ENCODE measurements at places on chromosomes 5 and 9.
A peak's percentile ranks its signal among the peaks of the same experiment; 100 is the strongest.

DNA sequence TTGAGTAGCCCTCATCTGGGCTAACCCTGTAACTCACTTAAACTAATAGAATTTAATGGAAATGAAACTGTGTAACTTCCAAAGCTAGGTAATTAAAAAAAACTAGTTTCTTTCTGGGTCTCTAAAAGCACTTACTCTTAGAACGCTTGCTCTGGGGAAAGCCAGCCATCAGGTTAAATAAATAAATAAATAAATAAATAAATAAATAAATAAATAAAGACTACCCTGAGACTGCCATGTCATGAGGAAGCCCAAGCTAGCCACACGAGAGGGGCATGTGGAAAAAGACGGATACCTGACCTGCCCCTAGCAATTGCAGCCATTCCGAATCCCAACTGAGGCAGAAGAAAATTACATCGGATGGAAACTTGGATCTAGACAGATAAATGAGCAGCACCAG lies 51.3 kb upstream of the FER start:
- no peak for DNase-seq

GRCh38 chr5:33346534-33346933 lies 94.2 kb upstream of the TARS1 start:
- DNase-seq: no peak

GRCh38 chr9:112696461-112696860 lies 21.5 kb downstream of the INIP start:
- DNase-seq: no peak

DNA sequence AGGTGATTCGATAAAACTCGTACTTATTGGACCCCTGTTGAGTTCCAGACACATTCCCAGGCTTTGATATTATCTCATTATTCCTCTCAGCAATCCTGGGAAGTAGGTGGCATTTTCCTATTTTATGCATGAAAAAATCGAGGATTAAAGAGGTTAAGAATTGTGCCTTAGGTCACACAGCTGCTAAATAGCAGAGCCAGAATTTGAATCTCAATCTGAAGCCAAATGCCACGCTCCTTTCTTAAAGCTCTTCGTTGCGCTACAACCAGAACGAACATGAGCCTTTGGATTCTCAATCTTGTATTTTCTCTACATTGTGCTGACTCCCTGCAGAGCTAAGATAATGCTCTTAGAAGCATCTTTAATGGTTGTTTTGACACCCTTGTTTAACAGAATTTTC lies 527.8 kb upstream of the TLE4 start:
- no peak for DNase-seq

GRCh38 chr9:68905129-68905528 lies 108.8 kb downstream of the PRKACG start:
- DNase-seq: no peak

DNA sequence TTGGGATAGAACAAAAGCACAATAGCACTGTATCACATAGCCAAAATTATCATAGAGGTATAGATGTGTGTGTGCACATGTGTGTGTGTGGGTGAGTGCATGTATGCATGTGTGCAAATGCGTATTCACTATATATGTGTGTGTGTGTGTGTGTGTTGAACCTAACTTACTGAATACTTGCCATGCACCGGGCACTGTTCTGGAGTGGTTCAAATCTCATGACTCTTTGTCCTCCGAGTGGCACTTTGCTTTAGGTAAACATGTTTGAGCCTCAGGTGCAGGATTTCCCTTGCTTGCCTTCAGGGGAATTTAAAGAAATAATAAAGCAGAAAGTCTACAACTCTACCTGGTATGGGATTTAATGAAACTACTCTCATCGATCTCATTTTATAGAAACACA lies 183.5 kb upstream of the GDNF start:
- DNase-seq: no peak

DNA sequence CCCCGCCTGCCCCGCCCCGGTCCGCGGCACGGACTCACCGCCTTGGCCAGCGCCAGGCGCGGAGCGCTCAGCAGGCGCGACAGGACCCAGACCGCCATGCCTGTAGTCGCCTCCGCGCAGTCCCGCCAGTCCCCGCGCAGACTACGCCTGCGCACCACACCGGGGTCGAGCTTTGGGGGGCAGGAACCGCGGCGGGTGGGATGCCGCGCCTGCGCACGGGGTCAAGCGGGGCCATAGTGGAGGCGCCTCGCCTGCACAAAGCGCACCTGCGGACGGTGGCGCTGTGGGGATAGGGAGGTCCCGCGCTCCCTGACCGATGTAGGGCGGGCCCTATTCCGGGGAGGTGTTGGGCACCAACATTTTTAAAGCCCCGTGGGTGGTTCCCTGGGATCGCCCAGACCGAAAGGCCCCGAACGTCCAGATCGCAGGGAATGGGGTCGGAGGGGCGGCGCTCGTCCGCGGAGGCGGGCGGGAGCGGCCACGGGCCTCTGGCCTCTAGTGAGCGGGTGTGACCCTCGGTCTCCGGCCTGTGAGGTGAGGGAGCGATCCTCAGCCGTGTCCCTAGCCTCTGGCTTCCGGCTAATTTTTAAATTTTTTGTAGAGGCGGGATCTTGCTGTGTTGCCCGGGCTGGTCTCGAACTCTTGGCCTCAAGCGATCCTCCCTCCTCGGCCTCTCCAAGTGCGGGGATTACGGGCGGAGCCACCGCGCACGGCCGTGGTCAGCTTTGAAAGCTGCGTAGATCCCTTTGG lies 70.8 kb upstream of the LPCAT1 start:
- DNase-seq: peak; percentile 77

- DNase-seq: peak; percentile 79
These were observed 64.0 kb upstream of the FYB1 start for GRCh38 chr5:39283231-39283818.

GRCh38 chr5:655406-655805 lies 37.7 kb downstream of the TPPP start:
- DNase-seq: no peak

GRCh38 chr5:160048131-160048530 lies 39.2 kb downstream of the TTC1 start:
- DNase-seq: no peak

DNA sequence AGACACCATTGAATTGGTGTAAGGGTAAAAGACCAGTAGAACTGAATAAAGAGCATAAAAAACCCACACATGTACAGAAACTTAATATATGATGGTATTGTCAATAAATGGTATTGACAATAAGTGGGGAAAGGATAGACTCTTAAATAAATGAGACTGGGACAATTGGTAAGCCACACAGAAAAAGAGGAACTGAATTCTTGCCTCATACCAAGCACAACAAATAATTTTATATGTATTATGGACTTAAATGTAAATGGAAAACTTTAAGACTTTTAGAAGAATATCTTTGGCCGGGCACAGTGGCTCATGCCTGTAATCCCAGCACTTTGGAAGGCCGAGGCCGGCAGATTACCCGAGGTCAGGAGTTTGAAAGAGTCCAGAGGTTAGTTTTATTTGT lies 37.9 kb upstream of the PPP2CA start:
- DNase-seq: no peak

DNA sequence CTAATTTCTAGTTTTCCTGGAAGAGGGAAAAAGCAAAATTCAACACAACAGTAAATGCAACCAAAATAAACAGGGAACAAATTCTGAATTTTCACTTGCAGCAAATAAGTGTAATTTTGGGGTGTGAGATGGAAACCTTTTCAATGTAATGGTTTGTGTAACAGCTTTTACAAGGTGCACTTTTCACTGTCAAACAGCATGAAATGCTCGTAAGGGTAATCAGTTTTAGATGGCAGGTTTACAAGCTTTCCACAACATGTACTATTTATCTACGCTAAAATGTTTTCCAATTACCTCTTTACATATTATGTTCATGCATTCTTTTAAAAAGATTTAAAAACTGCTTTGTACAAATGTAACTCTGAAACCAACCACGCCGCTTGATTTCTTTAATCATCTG lies 115.3 kb downstream of the RFX3 start:
- no peak for DNase-seq

- DNase-seq: no peak
These were observed 124.0 kb upstream of the TLE4 start for GRCh38 chr9:79447762-79448161.

GRCh38 chr5:139961435-139962157 lies 81.5 kb downstream of the NRG2 start:
- DNase-seq: peak; percentile 51

DNA sequence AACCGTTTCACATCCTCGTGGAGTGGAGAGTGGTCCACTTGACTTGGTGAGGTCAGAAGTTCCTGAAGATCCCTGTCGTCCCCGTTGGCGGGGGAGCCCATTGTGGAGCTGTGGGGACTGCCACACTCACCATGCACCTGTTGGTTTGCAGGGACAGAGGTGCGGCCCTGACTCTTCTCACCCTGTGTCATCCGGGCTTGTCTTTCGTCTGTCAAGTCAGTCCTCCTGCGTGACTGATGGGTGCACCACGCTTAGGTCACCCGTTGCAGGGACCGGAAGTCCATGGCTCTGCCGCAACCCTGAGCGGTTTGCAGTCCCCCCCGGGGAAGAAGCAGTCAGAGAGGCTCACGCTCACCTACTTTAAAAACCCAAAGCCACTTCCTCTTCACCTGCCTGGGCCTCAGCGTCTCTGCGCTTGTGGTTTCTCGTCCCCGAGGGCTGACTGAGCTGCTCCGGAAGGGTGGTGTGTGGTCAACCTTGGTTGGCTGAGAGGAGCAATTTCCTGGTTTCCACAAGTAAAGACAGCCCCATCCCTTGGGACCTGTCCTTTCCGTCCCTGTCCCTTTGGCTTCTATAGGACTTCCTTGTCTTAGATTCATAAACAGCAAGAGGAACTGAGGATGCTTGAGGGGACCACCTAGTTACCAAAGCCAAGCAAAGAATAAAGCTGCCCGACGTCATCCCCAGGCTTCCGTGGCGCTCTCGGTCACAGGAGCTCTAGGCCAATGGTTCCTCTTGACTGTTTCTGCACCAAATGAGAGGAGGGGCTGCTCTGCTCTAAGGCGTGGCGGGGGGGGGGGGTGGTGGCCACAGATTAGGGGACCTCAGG lies 53.2 kb downstream of the USP20 start:
- DNase-seq: no peak

DNA sequence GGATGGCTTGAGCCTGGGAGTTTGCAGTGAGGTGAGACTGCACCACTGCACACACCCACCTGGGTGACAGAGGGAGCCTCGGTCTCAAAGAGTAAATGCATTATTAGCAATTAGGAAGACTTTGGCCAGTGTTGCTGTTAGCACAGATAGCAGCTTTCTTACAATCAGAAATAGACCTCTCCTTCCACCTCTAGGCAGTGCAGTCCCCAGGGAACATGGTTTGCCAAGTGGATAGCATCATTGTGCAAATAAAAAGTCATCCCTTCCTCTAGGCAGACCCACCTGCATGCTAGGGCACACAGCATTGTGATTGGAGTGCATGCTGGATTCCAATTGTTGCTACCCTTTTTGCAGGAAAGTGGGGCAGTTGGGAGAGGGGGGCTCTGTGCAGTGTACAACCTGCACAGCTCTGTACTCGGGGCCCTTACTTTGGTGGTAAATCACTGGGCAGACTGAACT lies 77.9 kb upstream of the KLF9 start:
- DNase-seq: no peak

DNA sequence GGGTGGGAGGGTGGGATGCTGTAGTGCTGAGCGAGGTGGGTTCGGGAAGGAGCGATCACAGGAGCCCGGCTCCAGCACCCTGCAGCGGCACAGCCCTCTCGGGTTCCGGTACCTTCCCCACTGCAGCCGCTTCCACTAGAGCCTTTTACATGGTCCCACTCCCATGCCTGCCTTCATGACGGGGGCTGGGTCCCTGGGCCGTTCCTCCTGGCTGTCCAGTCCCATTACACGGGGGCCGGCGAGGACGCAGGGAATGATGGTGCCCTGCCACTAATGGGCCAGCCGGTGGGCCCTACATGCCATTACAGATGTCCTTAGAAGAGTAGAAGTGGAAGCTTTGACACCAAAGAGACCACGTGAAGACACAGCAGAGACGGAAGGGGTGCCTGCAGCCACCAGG lies 104.6 kb upstream of the PPP1R26 start:
- no peak for DNase-seq

GRCh38 chr5:14305045-14305444 lies 161.9 kb downstream of the TRIO start:
- peak; percentile 56 for DNase-seq

- DNase-seq: no peak
These were observed 171.8 kb upstream of the TUT7 start for GRCh38 chr9:86526021-86526420.

GRCh38 chr9:88936668-88937067 lies 54.6 kb upstream of the S1PR3 start:
- DNase-seq: no peak

GRCh38 chr9:105994970-105995369 lies 300.6 kb downstream of the TMEM38B start:
- DNase-seq: peak; percentile 9

GRCh38 chr5:43353668-43354067 lies 40.5 kb upstream of the HMGCS1 start:
- no peak for DNase-seq

Measured in AG20443 (cell line).